ENCODE measurements at places on chromosomes 3 and 15.

GRCh38 chr3:88211096-88211890 is 61.5 kb downstream of the C3orf38 start:
- no peak for DNase-seq

DNA sequence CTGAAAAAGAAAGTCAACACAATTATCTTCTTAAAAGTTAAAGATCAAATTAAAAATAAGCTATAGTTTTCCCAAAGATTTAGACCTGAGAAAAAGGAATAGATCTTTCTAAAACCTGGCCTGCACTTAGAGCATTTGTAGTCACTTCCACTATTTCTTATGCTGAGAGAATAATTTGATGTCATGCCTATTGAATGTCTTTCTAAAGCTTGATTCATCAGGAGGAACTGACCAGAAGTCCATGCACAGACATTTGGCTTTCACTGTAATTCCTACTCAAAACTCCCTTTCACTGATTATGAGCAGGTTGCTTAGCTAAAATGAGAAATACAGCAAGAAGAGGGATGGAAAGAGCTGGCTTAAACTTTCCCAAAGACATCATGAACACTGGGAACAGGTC is 4.3 kb downstream of the GREM1 start:
- no peak for DNase-seq

- DNase-seq: no peak
These were observed 1.3 kb downstream of the HHLA2 start for GRCh38 chr3:108297647-108298046.

- no peak for DNase-seq
These were observed 31.4 kb downstream of the MKRN2 start for GRCh38 chr3:12588039-12589009.

GRCh38 chr15:74451861-74452835 is 8.8 kb downstream of the UBL7 start:
- peak; percentile 39 for DNase-seq

DNA sequence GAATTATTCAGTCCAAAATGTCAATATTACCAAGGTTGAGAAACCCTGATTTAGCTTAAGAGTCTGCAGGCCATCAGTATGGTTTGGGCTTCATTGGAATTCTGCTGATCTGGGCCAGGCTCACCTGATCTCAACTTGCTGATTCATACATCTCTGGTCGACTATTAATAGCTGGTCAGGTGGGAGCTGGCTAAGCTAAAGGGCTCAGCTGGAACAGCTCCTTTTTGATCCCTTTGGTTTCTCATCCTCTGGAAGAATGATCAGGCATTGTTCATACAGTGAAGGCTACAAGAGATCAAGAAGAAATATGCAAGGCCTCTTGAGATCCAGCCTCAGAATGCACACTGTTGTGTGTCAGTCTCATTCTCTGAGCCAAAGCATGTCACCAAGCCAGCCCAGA is 123.3 kb upstream of the MME start:
- no peak for DNase-seq

DNA sequence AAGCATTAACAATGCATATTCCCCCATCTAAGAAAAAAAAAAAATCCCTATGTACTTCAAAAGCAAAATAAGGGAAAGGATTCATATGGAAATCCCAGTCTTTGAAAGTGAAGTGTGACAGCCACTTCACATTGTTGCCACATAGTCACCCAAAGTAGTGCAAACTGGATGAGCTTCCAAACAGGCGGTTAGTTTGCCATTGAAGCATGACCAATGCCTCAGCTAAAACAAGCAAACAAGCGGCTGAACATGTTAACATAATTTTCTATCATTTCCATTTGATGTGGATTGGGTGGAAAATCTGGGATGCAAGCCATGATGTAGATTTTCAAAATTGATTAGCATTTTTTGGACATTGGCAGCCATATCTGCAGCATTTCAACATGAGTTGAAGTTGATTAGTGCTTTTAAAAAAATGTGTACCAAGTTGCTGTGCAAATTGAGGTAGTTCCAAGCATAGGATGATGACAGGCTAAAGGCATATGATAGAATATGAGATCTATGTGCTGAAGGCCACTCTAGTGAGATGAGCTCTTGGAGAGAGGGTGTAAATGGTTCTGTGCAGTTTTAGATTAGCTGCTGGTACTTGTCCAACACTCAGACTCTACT is 405.2 kb downstream of the NR2F2 start:
- no peak for DNase-seq

DNA sequence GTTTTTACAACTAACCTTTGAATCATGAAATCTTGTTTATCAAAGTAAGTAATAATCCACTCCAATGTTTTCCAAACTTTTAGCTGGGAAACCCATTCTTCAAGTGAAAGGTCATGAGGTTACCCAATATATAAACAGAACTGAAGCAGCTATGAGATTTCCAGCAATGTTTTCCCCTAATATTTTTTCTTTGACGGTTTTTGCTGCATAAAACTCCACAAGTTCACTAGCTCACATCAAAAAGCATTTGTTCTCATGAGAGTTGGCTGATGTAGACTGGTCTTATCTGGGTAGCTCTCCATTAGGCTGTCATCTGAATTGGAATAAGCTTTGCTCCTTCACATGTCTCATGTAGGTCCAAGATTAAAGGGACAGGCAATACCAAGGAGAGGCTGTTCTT is 241.2 kb upstream of the LRRC3B start:
- DNase-seq: no peak

DNA sequence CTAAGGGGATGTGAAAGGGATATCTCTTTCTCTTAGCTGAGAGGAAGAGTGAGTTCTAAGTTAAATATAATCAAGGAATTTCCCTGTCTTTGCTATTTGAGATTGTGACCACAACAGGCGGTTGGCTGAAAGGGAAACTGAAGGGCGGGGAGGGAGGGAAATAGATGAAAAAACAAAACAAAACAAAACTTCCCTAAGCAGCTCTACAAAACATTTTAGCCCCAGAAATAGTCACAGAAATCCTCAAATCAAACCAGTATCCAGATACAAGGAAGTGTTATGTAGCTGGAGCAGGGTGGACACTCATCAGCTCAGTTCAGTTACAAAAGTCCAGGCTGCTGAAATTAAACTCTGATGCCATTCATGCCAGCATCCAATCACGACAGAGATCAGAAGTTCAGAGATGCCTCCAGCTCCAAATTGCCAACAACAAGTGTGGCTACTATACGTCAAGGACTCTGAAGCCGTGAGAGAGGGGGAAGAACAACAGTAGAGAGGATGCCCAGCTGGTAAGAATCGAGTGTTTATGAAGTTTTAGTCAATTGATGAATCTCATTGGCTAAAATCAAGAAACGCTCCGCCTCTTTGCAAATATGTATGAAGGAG is 319 bp upstream of the TP63 start:
- DNase-seq: no peak

GRCh38 chr3:193773266-193774220 is 180.5 kb downstream of the OPA1 start:
- DNase-seq: no peak

DNA sequence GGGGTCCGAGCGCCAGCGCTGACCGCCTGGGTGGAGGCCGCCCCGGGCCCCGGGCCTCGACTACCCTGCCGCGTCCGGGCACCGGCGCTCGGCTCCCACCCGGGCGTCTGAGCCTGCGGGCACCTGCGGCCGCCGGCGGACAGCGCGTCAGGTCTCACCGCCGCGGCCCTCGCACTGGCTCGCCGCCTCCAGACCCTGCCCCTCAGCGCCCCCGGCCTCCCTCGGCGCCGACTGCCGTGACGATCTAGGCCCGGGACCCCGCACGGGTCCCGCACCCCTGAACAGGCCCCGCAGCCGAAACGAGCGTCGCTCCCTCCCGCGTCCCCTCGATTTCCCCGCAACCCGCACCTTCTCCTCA is 297 bp downstream of the PRC1 start:
- DNase-seq: peak; percentile 67

DNA sequence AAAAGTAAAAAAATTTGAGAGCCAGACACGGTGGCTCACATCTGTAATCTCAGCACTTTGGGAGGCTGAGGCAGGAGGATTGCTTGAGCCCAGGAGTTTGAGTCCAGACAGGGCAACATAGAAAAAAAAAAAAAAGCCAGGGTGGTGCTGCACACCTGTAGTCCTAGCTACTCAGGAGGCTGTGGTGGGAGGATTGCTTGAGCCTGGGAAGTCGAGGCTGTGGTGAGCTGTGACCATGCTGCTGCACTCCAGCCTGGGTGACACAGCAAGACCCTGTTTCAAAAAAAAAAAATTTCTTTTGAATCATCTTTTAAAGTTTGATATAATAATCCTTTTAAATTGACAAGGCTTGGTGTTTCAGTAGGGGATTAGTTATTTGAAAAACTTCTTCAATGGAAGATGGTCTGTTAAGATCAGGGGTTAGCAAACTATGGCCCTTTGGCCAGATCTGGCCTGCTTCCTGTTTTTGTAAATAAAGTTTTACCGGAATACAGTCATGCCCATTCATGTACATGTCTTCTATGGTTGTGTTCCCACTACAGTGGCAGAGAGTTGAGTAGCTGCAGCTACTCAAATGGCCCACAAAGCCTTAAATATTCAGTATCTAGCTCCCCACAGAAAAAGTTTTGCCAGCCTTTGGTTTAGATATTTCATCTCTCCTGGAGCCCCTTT is 28.9 kb downstream of the CDAN1 start:
- no peak for DNase-seq

DNA sequence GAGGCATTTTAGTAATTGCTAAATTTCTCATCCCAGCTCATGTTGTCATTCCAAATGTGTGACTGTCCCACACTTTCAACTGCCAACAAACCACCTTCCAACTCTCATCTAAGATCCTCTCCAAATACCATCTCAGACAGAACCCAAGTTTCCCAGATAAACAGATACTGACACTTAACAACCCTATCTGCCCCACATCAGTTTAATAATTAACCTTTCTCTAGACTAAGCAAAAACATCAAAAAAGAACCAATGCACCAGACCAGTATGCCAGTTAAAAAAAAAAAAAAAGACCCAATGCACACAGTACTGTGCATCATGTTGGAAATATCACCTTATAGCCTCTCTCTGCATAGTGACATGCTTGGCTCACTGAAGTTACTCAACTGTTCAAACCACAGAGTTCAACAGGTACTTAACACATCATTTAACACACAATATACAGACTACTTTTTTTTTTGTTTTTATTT is 5.5 kb downstream of the SFMBT1 start:
- no peak for DNase-seq

- no peak for DNase-seq
These were observed 18.5 kb downstream of the SFMBT1 start for GRCh38 chr3:53027254-53027844.

DNA sequence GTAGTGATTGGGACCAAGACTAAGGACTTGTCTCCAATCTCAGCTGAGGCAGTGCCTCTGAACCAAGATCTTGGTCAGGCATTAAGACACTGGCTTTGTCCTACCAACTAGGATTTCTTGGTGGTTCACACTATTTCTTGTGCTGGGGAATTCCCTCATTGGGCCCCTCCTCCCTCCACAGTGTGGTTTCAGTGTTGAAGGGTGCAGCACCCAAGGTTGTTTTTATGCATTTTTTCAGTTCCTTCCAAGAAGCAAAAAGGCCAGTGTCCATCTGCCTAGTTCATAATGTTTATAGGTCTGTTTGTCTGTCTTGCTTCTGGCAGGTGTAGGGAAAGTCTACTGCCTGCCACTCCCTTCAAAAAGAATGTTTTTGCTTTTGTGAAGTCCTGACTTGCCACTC is 10.6 kb upstream of the ITPKA start:
- DNase-seq: peak; percentile 73

- no peak for DNase-seq
These were observed 61.2 kb downstream of the ARHGEF26 start for GRCh38 chr3:154182322-154182922.

GRCh38 chr3:62938583-62938982 is 63.4 kb upstream of the CADPS start:
- DNase-seq: no peak

GRCh38 chr3:94294806-94295205 is 231.9 kb downstream of the NSUN3 start:
- no peak for DNase-seq

DNA sequence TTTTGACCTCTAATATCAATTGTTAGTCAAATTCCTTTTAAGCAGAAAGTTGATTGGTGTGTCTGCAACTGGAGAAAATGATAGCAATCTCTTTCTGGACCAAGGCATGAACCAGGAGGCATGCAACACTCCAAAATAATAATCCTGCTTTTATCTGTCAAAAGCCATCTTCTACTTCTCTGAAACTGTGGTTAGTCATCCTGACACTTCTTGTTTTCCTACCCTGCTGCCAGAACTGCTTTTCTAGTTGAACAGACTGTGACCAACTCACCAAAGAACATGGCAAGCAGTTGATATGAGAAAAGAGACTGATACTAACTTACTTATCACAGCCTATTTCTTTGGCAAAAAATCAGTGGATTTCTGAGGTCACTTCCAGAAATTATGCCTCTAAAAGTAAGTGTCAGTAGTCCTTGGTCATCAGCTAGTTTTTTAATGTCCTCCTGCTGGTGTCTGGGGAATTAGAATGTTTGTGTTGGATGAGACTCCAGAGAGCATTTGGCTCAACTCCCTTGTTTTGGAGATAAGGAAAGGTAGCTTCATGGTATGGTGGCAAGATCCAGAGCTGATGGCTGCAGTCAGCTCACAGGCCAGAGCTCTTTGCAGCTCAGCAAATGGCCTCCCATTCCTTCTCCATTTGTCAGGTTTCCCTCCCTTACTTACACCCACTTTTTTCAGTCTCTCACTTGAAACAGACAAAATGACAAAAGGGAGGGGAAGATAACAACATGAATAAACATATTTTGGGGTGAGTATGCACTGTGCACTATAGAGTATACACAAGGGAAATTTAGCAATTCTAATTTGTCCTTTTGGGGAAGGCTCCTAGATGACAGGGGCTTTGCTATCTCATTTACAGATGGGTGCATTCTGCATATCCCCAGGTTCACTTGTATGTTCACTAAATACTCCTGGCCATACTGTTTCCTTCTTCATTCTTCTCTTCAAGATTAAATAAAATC is 7.0 kb downstream of the CRYGS start:
- no peak for DNase-seq

GRCh38 chr15:55457401-55458022 is 49.2 kb downstream of the PIERCE2 start:
- no peak for DNase-seq

DNA sequence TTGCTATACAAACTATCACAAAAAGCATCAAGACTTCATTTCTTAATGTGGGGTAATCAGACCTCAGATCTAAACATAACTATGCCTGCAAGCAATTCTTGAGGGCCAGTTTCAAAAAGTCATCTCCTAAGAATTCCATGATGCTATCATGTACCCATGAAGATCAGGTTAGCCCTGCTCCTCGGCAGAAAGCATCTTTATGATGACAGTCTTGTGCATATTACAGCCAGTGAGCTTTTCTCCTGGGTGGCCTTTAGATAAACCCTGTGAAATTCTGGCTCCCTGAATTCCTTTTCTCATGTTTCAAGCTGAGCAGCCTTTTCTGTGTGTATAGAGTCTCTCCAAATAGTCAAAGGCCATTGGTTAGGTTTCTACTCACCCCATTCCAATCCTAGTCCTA is 201.9 kb upstream of the MCTP2 start:
- DNase-seq: no peak
